ENCODE measurements at places on chromosomes 7 and 10. TPM values are rescaled to one million over a fixed set of nuclear protein-coding genes. Genes with fewer than 3 reads are reported as not detected.

DNA sequence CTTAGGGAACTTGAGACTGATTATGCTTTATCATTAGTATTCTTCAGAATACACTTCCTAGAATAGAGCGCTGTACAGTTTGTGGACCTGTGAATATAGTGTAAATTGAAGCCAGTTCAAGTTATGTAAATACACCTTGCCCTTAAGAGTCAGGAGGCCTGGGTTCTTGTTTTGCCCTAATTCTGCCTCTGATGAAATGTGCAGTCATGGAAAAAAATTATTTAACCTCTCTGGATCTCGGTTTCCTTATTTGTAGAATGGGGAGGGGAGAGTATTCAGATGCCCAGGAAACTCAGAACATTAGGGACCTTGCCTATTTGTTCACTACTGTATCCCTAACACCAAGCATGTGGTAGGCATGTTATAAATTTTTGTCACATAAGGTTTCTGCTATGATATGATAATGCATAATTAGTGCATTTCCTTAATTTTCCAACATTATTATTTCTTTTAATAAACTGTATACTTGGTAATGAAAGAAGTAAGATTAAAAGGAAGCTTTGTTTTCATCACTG is 1.3 kb downstream of the EXOC6 start:
- no peak for DNase-seq

- peak; percentile 84 for DNase-seq
These were observed 115.3 kb upstream of the MYO3A start for GRCh38 chr10:25818751-25819150.

- DNase-seq: no peak
These were observed 1.4 kb upstream of the ELMO1 start for GRCh38 chr7:37450035-37450434.

The NUTM2D gene
- total RNA-seq: 2.3 TPM

The C1GALT1 gene
- 81.5 TPM for total RNA-seq

DNA sequence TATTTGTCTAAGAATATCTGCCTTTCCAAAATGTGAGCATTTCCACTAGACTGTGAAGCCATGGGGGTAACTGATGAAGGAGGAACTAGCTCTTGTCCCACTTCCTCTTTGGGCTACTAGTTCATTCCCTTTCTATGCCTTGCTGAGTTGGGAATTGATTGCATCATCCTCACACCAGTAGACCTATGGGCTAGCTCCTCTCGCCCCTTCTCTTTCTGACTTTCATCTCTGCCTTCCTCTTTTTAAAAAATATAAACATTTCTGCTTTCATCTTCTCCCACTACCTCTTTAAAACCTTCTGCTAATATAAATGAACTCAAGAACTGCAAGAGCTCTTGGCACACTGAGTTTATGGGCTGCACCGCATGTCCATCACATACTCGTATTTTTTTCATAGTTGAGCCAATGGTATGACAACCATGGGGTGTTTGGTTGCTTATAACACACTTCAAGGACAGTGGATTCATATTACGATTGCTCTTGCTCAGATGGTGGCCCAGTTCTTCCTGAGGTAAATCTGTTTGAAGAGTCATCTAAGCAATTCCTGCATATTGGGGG is 182.0 kb downstream of the REEP3 start:
- DNase-seq: no peak

The PPP3CB gene
- total RNA-seq: 37.2 TPM

- peak; percentile 70 for DNase-seq
These were observed 62.1 kb upstream of the PRSS58 start for GRCh38 chr7:142319970-142320369.

DNA sequence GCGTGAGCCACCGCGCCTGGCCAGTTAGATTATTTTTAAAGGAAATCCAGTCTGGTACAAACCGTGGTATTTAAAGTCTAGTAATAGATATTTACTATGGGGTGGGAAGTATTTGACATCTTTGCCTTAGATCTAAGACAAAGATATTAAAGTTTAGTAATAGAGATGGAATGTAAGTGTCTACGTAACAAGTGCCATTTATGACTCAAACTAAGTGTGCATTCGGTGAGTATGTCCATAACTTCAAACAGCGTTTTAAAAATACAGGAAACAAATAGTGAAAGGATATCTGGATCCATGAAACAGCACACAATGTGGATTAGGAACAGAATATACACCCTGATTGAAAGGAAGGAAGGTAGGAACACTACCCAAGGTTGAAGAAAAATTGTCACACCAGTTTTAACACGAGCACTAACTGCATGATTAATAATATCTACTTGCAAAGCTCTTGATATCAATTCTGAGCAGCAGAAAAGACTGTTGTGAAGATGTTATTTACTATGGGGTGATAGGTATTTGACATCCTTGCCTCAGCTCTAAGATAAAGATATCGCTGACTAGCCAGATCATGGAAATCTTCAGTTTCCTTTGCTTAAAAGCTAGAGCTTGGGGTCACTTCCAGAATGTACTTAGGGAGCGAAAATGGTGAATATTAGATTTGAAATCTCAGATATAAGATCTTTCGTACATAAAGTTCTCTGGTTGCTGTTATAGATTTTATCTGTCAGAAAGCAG is 48.7 kb downstream of the EPC1 start:
- DNase-seq: no peak

- no peak for DNase-seq
These were observed 22.7 kb upstream of the AKR1B10 start for GRCh38 chr7:134504660-134505164.

The BTBD16 gene
- total RNA-seq: not detected

DNA sequence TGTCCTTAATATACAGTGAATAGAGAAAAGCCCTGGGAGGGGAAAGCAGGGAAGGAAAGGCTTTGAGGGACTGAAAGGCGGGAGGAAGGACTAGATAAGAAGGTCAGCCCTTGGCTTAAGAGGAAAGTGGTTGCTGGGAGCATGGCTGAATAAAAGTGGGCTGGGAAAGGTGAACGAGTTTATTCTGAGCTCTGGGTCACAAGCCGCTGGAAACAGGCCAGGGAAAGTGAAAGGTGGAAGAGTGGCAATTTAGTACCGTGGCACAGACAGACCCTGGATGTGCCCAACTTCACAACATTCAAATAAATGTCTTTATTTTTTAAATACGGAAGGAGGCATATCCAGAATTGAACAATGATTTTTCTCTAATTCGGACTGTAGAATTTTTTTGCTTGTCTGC is 39.7 kb downstream of the TAC1 start:
- DNase-seq: no peak

- DNase-seq: no peak
These were observed 35.8 kb downstream of the DNAJB6 start for GRCh38 chr7:157372300-157373232.

DNA sequence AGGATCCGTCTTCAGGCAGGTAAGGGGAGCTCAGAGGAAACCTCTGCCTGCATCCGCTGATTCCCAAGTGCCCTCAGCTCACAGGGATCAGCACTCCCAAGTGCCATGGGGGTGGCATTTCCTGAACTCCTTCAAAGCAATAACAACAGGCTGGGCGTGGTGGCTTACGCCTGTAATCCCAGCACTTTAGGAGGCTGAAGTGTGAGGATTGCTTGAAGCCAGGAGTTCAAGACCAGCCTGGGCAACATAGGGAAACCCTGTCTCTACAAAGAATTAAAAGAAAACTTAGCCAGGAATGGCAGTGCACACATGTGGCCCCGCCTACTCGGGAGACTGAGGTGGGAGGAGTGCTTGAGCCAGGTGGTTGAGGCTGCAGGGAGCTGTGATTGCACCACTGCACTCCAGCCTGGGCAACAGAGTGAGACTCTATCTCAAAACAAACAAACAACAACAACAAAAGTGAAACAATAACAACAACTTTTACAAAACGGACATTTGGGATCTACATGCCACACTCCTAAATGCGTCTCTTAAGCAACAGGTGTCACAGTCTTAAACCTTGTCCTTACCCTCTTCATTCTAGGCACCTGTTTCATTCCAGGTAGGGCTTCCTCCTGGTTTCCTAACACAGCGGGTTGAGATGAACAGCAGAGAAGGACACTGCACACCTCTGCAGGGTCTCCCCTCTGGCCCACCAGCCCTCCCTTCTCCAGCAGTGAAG is 73.8 kb downstream of the PAXIP1 start:
- no peak for DNase-seq

The LRMDA gene
- 2.1 TPM for total RNA-seq

The TMEM60 gene
- total RNA-seq: 14.4 TPM

The RAPGEF5 gene
- total RNA-seq: 13.3 TPM

The C10orf105 gene
- 0.26 TPM for total RNA-seq

The SEC24C gene
- total RNA-seq: 63.0 TPM

DNA sequence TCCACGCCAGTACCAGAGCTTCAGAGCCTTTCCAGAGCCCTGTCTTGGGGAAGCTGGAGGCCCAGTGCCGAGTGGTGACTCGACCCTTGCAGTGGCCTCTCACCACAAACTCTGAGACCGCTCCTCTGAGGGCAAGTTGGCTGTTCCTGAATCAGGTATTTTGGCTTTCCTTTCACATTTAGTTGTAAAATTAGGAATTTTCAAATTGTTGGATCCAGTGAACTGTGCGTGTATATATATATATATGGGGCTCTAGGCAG is 128.7 kb upstream of the UNC5B start:
- DNase-seq: no peak

The TUBAL3 gene
- not detected for total RNA-seq

The FFAR4 gene
- not detected for total RNA-seq

The C10orf95 gene
- not detected for total RNA-seq

- no peak for DNase-seq
These were observed 66.9 kb upstream of the SLC25A13 start for GRCh38 chr7:96388620-96389383.

The CPA4 gene
- total RNA-seq: not detected

GRCh38 chr10:4809156-4809555 is 16.9 kb upstream of the AKR1E2 start:
- DNase-seq: no peak

DNA sequence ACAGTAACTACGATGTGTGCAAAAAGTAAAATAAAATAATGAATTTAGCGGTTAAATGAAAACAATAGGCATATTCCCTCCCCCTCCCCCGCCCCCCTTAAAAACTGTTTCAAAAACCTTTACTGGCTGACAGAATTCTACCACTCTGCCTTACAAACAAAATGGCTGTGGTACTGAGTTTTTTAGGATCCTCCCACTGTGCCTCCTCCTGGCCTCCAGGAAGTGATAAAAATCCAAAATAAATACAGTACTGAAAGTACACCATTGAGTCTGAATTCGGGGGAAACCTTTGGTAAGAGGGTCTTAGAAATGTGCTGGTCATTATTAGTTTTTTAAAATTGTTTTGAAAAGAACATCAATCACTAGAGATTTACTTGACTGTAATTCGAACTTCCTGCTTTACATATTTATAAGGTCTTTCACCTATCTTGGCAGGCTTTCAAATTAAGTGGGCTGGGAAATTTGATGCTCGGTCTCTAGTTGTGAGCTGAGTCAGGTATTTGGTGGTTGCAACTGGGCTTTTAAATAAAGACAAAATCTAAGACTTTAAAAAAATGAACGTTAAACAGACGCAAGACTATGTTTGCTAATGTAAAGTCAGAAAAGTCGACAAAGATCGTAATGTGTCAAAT is 32.5 kb upstream of the EPC1 start:
- DNase-seq: peak; percentile 36

DNA sequence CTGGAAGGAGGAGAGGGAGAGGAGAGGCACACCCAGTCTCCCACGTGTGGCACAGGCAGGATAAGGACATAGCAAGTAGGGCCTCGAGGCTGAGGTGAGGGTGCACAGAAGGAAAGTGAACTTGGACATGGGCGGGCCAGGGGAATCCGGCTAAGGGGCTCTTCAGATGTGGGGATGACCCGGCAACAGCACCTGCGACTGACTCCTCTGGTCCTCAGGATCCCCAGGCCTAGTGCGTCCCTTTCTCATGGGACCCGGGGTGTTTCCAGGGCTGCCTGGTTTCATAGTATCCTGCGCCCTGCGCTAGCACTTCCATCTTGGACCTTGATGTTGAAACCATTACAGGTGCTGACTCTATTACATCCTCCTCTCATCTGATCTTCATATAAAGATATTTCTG is 96.1 kb upstream of the LYZL2 start:
- no peak for DNase-seq

All from H9 (cell line).